ENCODE measurements at places on chromosomes 2 and 18.
A peak's percentile ranks its signal among the peaks of the same experiment; 100 is the strongest.

GRCh38 chr2:110674620-110675555 lies 3.0 kb downstream of the BUB1 start:
- no peak for DNase-seq

- DNase-seq, result no peak
Measured at GRCh38 chr2:106953779-106954178, 67.8 kb upstream of the ST6GAL2 start.

DNA sequence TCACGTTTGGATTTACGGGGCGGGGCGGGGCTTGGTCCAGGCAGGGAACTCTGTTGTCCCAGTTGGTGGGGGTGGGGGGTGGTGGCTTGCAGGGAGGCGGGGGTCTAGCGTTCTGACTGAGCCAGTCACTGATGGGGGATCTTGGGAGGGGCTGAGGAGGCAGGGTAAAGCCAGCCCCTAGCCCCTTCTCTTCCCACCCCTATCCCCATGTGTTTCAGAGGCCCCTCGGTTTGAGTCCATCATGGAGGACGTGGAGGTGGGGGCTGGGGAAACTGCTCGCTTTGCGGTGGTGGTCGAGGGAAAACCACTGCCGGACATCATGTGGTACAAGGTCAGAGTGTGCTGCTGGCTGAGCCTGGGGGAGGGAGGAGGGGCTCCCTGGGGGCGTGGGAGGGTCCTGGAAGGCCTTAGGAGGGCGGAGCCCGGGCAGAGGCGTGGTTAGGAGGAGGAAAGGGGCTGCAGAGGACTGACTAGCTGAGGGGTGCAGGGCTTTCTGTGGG lies 22.0 kb upstream of the GMPPA start:
- no peak for DNase-seq

DNA sequence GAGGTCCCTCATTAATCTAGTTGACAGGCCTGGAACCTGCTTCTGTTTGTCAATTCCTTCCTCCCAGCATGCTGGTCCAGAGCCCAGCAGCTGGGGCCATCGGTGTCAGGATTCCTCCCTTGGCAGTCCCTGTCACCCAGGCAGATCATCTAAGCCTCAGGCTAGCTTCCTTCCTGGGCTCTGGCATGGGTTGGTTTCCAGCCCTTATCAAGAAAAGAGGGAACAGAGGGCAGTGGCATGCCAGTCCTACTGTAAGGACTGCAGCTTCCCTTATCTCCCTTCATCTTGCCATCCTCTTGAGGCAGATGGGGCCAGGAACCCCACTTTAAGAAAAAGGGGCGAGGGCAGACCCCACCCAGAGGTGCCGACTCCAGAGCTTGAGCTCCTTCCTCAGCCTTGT lies 10.9 kb upstream of the KCNK3 start:
- DNase-seq, result no peak

DNA sequence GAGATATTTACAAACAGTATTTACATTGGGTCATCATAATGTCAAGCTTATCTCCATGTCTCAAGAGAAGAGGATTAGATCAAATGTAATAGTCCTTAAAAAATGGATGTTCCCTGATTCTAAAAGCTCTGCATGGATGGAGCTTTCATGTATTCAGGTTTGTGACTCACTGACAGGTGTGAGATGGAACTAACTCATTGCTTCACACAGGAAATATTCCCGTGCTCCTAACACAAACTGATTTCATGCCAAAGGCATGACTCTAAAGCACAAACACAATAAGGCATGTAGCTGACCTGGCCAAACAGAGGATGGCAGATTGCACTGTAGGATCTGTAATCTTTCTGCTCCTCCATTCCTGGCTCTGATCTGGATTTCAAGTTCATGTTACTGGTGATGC lies 110.0 kb downstream of the ALK start:
- no peak for DNase-seq

- no peak for DNase-seq
Measured at GRCh38 chr2:237898057-237898414, 38.6 kb downstream of the RAMP1 start.

GRCh38 chr2:57402755-57403154 lies 643.9 kb upstream of the VRK2 start:
- no peak for DNase-seq

GRCh38 chr2:235135990-235136561 lies 184.3 kb downstream of the SH3BP4 start:
- peak; percentile 6 for DNase-seq

- no peak for DNase-seq
Measured at GRCh38 chr18:2173486-2173885, 397.8 kb downstream of the METTL4 start.

- no peak for DNase-seq
Measured at GRCh38 chr2:67878743-67879142, 184.1 kb downstream of the C1D start.

DNA sequence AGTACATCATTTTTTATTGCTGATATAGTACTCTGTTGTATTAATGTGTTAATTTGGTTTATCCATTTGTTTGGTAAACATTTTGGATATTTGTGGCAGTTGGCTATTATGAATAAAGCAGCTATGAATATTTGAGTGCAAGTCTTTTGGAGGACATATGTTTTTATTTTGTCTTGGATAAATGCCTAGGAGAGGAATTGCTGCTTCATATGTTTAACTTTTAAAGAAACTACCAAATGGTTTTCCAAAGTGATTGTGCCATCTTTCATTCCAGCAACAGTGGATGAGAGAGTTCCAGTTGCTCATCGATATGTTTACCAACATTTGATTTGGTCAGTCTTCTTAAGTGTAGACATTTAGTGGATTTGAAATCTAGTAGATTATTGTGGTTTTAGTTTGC lies 51.8 kb downstream of the MERTK start:
- no peak for DNase-seq

GRCh38 chr2:239179851-239180371 lies 220.9 kb downstream of the HDAC4 start:
- DNase-seq, result no peak

- no peak for DNase-seq
Measured at GRCh38 chr2:70959271-70959761, 19.1 kb upstream of the ANKRD53 start.

- no peak for DNase-seq
Measured at GRCh38 chr2:67790622-67791021, 272.2 kb downstream of the C1D start.

DNA sequence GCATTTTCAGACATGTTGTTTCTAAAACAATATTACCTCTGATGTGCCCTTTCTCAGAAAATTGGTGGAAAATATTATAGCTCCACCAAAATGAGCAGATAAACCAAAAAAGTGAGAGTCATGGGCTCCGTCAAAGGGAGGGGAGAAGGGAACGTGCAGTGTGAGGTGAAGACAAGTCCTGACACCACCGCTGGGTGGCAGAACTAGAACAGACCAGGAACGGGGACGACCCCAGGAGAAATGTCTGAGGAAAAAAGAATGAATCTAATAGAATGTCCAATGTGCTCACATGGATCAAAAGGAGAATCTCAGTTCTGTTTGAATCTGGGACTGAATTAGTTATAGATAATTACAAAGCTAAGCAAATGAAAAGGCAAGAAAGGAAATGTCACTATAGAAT lies 22.6 kb upstream of the BCL2 start:
- DNase-seq, result no peak

DNA sequence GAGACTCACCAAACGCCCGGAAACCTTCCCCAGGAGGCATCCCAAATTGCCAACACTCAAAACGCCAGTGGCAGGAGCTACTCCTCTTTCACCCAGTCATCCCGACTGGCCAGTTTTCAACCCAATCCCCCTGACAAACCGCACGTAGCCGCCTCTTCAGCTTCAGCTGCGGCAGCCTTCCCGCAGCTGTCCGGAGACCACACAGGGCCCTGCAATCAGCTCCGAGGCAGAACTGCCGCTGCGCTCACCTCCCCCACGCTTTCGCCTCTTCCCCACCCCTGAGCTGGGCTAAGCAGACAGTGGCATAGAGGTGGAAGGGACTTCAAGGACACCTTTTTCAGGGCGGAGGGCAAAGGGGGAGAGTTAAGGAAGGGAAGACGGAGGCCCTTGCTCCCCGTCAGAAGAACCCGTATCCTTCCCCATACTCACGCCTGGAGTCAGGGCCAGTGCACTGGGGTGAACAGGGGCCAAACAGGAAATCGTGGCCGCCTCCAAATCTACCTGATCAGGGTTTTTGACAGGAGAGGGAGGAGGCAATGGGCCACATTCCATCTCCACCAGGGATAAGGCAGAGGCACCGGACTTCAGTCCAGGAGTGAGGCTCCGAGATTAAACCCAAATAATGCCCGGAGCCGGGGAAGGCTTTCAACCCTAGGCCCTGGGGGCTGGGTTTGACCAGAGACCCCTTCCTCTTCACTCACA lies 16.9 kb downstream of the CYP26B1 start:
- DNase-seq, result no peak

DNA sequence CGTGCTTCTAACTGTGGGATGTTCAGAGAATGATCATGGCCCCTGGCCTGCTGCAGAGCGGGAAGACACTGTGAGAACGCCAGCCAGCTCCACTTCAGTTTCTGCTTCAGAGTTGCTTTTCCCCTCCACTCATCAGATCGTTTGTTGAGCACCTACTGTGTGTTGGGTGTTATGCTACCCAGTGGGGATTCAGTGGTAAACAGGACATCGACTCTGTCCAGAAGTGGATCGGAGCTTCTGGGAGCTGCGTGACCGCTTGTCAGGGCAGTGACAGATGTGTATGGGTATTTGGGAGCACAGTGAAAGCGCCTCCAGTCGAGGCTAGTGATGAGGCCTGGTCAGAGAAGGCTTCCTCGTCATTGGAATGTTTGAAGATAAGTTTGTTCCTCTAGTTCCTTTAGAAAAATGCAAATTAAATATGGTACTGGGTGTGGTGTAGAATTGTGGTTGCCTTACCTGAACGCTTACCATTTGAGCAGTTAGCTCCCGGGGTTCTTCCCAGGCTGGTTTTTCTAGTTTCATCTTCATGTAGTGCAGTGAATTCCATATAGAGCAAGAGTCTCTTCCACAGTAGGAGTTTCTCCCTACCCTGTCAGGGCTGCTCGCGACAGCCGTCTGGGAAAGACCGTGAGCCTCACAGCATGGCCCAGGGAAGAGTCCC lies 2.8 kb downstream of the RAB12 start:
- no peak for DNase-seq

- DNase-seq, result no peak
Measured at GRCh38 chr18:57863706-57864105, 60.6 kb upstream of the ATP8B1 start.

GRCh38 chr2:137467246-137467862 lies 496.9 kb upstream of the HNMT start:
- DNase-seq, result no peak

- DNase-seq, result no peak
Measured at GRCh38 chr2:69807821-69808540, 21.5 kb upstream of the GMCL1 start.

DNA sequence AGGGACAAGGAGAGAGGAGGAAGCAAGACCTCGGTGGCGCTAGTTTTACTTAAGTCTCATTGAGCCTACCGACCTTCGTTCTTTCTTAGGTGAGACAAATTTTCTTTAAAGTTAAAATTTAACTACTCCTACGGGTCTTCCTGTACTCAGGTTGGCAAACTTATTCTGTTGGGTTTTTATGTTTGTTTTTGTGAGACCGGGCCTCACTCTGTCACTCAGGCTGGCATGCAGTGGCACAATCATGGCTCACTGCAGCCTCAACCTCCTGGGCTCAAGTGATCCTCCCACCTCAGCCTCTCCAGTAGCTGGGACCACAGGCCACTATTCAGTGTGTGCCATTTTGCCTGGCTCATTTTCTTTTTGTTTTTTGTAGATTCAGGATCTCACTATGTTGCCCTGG lies 189.0 kb downstream of the TNS1 start:
- no peak for DNase-seq

- no peak for DNase-seq
Measured at GRCh38 chr2:107402330-107402729, 424.4 kb upstream of the RGPD4 start.

DNA sequence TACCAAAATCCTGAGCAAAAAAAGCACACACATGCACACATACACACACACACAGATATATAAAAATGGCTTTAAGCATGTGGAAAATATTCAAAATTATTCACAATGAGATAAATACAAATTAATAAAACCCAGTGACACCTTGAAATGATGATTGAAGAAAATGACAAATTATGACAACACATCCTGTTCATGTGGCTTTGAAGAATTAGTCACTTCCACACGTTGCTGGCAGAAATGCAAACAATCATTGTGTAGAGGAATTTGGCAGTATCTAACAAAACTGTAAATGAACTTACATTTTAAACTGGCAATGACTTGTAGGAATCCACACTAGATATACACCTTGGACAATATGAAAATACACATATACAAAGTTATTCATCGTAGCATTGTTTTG lies 95.8 kb upstream of the RGPD4 start:
- no peak for DNase-seq
